Naive thymus-derived CD8-positive, alpha-beta T cell (primary cell): ENCODE measurements at places on chromosomes 7 and 10.

- DNase-seq, result no peak
Measured at GRCh38 chr7:17944720-17945119, 4.4 kb upstream of the SNX13 start.

GRCh38 chr7:55409482-55410225 is 44.5 kb downstream of the LANCL2 start:
- DNase-seq, result no peak

DNA sequence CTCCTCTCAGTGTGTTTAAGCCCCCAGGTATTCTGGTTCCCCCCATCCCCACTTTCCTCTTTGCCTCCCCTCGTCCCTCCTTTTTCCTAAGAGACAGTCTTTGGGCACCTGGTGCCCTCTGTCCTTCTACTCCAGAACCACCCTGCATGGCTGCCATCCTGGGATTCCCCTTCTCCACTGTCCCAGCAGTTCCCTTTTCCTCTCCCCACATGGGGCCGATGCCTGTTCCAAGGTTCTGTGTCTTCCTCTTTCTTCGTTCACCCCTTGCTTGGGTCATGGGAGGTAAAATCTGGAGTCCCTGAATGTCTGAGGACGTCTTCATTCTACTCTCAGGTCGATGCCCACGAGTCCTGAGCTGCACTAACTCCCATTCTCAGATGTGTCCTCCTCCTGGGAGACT is 120.8 kb downstream of the TAX1BP1 start:
- DNase-seq, result no peak

DNA sequence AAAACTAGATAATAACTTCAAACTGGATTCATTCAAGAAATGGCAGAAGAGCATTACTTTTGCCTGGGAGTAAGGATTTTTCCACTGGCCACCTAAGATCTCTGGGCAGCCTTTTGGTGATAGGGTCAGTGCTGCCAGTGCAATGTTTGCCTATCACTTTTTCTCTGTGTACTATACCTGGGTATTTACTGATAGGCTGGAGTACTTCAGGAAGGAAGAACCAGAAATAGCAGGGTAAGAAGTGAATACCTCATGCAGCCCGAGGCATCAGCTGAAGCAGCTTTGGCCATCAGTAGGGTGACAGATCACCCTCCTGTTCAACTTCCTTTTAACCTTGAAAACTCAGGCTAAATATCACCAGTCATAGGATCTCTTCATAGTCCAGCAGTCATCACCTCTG is 5.5 kb upstream of the PAPSS2 start:
- no peak for DNase-seq

DNA sequence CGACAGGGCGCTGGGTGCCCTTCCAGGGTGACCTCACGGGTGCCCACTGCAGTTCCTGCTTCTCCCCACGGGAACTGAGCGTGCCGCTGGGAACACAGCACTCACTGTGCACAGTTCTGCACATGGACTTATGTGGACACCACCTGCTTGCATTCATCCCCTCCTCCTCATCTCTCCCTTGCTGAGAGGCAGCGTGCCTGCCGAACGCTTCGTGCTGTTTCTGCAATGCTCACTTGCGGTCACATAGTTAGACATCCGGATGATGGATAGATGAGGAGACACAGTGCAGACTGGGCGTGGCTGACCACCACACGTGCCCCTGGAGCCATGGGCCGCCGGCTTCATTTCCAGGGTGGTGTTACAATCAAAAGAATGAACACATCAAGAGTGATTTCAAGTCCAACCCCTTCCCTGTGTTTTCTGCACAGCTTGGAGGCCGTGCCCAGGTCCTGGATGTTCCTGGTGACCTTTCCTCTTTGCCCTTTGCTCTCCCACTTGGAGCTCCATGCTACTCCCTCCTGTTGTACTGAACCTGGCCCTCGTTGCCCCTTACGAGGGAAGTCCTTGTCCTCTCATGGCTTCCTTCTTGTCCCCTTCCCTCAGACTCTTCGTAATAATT is 119.4 kb downstream of the VIPR2 start:
- DNase-seq, result no peak

GRCh38 chr7:30707391-30708357 is 25.4 kb upstream of the CRHR2 start:
- no peak for DNase-seq

- DNase-seq, result no peak
Measured at GRCh38 chr7:157010588-157011332, at the start of gene MNX1. MNX1 (minus strand) TSS chr7:157010663; CDS start chr7:157010350, 313 bp downstream.

- no peak for DNase-seq
Measured at GRCh38 chr7:139557857-139558581, 34.5 kb downstream of the CLEC2L start.

DNA sequence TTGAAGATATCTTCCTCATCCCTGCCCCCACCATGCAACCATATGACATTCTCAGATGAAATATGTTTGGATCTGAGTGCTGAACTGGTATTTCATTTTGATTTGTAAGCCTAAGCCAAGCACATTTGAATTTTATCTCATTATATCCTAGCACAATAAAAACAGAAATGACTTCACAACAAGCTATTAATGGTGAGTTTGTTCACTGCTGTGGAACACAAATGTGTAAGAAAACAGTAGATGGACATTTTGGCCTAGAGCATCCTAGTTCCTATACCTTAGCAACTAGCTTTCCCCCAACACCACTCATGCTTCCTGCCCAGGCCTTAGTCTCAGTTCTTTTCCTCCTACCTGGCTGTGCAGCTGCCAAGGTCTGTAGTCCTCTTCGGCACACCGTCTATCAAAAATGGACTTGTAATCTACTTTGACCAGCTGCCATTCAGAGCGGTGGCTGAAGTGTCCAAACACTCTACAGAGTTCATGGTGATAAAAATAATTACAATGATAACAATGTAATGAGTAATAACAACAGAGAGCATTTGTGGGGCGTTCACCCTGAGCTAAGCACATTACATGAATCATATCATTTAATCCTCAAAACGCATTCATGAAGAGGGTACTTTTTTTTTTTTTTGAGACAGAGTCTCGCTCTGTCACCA is 491.9 kb downstream of the SORCS1 start:
- DNase-seq, result no peak

DNA sequence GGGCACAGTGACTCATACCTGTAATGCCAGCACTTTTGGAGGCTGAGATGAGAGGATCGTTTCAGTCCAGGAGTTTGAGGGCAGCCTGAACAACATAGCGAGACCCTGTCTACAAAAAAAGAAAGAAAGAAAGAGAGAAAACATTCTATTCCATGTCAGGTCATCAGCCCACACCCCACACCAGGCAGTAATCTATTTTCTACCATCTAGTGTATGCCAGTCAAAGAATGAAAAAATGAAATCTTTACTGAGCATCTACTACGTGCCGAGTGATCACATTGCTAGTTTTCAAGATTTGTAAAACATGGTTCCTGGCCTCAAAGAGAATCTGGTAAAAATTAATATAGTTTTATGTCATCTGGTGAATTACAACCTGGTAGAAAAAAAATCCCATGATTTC is 3.1 kb upstream of the EPHB4 start:
- DNase-seq, result no peak

- no peak for DNase-seq
Measured at GRCh38 chr10:1413256-1413655, 324.1 kb downstream of the ADARB2 start.

- DNase-seq, result no peak
Measured at GRCh38 chr10:132746386-132746785, 39.6 kb downstream of the NKX6-2 start.
